Suppressor macrophage treated with lipopolysaccharide for 1 hour (primary cell): ENCODE measurements at places on chromosomes 5 and 9.
A peak's percentile ranks its signal among the peaks of the same experiment; 100 is the strongest.

DNA sequence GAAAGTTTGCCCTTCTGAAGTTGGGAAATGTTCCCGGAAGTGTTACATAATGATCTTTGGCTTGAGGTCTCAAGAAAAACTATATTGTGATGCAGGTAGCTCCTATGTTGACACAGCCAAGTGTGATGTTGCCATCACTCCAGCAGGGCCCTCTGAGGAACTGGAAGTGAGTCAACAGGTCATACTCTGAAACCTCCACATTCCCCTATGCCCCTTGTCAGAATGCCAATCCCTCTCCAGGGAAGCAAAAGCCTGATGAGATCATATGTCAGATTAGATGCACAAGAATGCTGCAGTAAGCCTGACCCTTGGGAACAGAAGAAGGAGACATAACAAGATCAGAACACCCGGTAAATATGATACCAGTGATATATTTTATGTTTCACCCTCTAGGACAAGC is 66.8 kb upstream of the ITGA2 start:
- peak; percentile 37 for DNase-seq

GRCh38 chr9:105651806-105652205 is 10.5 kb upstream of the TAL2 start:
- DNase-seq: no peak

GRCh38 chr9:90969021-90969675 is 167.5 kb downstream of the SYK start:
- DNase-seq: no peak

DNA sequence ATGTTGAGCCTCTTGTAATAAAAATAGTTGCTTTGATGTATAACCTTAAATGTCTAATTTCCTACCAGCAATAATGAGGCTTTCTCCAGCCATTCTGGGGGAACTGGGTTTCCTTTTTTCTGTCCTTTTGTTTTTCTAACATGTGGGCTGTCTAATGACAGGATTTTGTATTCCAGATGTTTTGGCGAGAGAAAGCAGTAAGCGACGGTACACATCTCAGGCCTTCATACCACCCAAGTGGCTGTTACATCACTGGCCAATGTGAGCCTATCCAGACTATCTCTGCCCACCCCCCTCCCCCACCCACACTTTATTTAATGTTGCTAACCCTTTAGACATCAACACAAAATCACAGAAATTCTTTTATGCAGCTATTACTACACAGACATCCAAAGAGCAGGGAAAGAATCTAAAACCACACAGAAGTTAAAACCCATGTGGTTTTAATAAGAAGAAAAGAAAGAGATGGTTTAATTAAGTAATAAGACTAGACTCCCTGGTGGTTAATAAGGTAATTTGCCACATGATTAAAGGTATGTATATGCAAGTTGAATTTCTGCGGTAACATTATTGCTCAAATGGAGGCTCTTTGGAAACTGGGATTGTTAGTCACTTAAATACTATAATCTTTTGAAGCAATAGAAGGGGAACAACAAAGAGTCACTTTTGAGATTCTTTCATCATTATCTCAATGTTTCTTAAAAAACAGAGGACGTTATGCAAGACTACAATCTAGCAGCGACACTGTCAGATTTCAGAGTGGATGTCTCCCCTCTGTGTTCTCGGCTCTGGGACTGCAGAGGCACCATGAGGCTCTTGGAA is 365.1 kb downstream of the ENC1 start:
- DNase-seq: peak; percentile 64

GRCh38 chr5:72658161-72658560 is 151.0 kb upstream of the ZNF366 start:
- DNase-seq: no peak

DNA sequence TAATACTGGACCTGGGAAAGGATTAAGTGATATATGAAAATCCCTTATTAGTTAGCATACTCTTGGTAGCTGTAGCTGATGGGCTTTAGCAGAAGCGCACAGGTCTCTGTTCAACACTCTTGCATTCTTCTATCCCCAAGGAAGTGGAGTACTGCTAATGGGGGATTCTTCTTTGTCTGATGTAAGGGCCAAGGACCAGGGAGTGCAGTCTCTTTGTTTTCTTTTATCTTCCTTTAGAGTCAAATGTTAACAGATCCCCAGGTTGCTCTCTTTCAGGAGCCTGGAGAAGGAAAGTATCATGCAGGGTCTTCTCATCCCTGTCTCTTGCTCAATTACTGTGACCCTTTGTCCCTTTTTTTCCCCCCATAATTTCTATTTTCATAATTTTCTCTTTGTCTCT is 1146.9 kb upstream of the DMAC1 start:
- no peak for DNase-seq

GRCh38 chr5:124655251-124655917 is 91.1 kb downstream of the ZNF608 start:
- no peak for DNase-seq

GRCh38 chr5:92887254-92887653 is 693.8 kb downstream of the NR2F1-AS1 start:
- no peak for DNase-seq

DNA sequence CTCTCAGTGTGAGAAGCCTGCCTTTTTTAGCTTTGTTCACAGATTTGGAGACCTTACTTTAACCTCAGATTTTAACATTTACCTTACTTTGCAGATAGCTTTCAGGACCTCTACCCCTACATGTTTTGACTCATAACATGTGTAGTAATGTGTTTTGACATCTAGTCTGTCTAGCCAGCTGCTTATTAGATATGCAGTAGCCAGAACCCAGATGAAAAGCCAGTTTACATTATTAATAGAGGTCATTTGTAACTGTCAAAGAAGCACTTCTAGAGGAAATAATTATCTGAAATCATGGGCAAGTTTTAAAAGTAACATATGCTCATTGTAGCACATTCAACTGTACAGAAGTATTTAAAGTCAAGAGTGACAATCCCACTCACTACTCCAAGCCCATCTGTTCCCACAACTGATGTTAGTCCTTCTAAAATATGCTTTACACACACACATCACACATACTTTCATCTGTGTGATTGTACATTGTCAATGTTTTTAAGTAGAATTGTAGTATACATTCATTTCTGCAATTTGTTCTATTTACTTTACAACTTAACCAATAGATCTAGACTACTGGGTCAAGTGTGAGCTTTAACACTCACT is 71.8 kb upstream of the NIPAL4 start:
- DNase-seq: no peak

- no peak for DNase-seq
These were observed 14.7 kb downstream of the FGF18 start for GRCh38 chr5:171433982-171434676.

DNA sequence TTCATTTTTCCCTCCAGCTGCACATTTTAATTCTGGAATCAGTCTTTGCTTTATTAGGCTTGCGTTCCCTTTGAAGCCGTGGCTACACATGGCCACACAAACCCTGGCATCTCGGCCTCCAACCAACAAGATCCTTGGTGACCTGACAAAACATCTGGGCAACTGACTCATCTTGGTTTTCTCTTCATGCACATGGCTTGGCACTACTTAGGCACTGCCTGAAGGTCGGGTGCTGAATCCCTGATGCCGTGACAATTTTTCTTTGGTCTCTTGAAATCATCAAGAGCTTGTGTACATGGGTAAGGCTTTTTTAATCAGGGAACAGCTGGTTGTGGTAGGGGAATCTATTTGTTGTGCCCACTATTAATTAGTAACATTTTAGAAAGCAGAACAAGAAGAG is 16.0 kb upstream of the PAPPA start:
- DNase-seq: no peak

- no peak for DNase-seq
These were observed 6.4 kb downstream of the GRIA1 start for GRCh38 chr5:153496835-153497234.

- peak; percentile 52 for DNase-seq
These were observed 2.0 kb upstream of the PCDH12 start for GRCh38 chr5:141960018-141960417.
